ENCODE measurements at places on chromosomes 4 and X.
A peak's percentile ranks its signal among the peaks of the same experiment; 100 is the strongest.

DNA sequence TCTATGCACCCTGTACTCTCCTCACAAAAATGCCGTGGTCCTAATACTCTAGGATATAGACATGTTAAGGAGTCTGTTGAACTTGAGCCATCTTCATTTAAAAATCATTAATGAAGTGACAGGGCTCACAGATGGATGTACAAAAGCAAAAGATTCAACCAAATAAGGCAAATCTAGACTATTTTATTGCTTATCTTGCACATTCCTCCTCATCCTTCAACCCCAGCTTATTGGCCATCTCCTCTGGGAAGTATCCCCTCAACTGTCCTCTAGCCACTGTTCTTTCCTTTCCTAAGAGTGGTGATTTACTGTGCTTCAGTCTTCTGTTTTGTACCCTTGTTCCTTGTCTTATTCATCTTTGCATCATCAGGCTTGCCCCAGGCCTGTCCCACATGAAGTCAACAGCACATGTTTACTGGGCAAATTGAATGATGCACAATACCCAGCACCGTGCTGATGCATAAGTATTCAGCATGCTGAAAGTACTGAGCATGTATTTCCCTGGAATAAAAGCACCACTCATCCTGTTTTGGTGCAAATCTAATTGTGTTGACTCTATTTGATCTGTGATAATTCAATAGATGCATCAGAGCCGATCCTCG is 287.3 kb upstream of the CLNK start:
- no peak for DNase-seq

- no peak for DNase-seq
Observed at GRCh38 chr4:66887061-66887460, 658.2 kb downstream of the CENPC start.

GRCh38 chr4:77818602-77819403 is at the start of gene CNOT6L:
CNOT6L (minus strand) TSS chr4:77819368; CDS start chr4:77819308, 60 bp downstream.
- no peak for DNase-seq

GRCh38 chrX:104118765-104119164 is 6.4 kb downstream of the ZCCHC18 start:
- DNase-seq = no peak

DNA sequence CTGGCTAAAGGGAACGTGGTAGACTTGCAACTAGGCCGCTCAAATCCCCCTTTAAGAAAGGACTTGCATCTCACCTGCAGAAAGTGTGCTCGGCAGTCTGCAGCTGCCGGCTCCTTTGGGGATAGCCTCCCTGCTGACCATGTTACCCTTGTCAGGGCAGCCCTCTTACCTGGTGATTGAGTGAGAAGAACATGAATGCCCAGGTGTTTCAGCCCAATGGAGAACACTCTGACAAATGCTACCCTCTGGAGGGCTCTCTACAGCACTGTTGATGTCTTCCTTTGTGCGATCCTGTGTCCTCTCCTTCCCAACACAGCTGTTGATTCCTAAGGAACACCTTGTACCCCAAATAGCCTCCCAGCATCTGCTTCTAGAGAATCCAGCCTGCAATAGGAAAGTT is 178.7 kb upstream of the LDB2 start:
- DNase-seq = no peak

DNA sequence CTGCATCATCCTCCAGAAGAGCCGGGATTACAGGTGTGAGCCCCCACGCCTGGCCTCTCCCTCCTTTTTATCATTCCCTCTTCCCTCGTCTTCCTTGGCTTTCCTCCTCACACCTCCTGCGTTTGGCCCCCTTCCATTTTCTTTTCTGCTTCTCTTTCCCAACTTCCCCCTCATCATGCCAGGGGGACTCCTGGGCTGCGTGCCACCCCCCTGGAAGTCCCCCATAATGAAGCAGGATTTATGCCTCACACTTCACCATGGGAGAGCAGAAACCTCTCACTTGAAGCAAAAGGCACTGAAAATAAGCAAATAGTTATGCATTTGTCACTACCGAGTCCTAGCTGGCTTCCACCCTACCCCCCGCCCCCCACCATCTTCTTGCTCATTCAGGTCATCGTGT is 7.9 kb downstream of the TKTL1 start:
- DNase-seq = no peak

GRCh38 chrX:40197071-40197470 is 99.3 kb upstream of the BCOR start:
- DNase-seq = no peak

DNA sequence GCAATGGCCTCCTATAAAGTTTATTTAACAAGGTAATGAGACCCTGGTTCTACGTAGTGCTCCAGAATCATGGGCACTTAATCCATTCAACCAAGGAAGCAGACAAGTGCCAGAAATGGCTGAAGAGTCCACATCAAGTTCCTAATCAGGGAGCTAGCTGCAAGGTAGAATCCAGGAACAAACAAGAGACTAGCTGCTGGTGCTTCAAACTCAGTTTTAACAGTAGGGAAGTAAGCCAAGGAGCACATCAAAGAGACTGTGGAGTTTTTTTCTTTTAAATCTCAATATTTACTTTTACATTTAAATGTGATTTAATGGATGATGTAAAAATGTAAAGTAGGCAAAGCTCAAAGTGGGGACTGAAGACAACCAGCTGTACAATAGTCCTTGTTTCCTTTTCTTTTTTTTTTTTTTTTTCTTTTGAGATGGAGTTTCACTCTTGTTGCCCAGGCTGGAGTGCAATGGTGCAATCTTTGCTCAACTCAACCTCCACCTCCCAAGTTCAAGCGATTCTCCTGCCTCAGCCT is 630.4 kb downstream of the CCSER1 start:
- no peak for DNase-seq

GRCh38 chrX:53732797-53733196 is 46.3 kb upstream of the HUWE1 start:
- no peak for DNase-seq

DNA sequence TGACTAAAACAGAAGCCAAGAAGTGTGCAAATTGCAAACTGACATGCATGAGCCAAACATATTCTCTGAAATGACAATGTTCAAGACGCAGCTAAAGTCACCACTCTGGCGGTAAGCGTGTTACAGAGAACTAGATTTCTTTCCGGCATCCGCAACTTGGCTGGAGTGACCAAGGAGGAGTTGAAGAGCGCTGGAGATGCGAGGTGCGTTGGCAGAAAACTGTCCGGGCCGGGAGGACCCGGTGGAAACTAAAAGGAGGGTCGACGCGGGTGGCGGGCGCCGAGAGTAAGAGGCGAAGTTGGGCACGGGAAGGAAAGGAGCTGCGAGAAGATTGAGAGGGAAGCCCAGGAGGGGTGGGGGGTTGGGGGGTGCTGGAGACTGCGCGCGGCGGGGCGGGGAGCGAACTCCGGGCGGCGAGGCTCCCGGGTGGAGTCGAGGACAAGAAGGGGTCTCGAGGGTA is 807 bp downstream of the SEL1L3 start:
- DNase-seq = no peak

- DNase-seq = no peak
Observed at GRCh38 chrX:106284431-106285025, 116.4 kb downstream of the PWWP3B start.

- DNase-seq = no peak
Observed at GRCh38 chr4:104163820-104164219, 330.9 kb downstream of the CXXC4 start.

- no peak for DNase-seq
Observed at GRCh38 chr4:123393721-123394120, 2.9 kb upstream of the SPRY1 start.

GRCh38 chr4:41143311-41144039 is 70.9 kb downstream of the APBB2 start:
- no peak for DNase-seq

DNA sequence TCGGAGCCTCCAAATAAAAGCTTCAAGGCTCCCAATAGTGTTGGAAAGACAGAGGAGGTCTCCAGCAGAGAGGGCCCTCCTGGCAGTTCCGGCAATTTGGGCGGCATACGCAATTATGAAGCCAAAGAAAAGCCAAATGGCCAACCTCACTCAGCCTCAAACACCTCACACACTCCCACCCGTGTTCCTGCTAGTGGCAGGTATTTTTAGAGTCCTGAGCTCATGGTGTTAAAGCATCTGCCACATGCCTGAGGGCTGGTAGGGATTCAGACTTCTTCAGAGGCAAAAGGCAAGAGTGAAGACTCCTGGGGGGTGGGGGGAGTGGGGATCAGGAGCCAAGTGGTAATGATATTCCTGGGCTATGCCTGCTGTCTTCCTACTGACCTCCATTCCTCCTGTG is 7.4 kb downstream of the RAB33A start:
- DNase-seq = no peak

- DNase-seq = no peak
Observed at GRCh38 chr4:138188406-138189084, 53.6 kb downstream of the SLC7A11 start.

DNA sequence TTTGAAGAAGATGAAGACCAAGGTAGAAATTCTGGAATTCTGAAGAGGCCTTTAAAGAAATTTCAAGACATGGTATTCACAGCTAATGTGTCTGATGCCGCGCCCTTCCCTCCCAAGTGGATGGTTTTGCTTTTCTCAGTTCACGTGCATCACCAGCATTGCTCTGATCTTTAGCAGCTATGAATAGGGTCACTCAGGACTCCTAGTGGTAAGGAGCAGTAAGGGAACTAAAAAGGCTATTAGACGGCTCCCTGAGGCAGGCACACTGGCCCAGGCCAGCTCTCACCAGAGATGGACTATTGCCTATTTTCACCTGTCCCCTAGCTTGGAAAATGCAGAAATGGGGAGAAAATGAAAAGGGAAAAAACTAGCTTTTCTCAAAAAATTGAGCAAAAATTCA is 447.5 kb upstream of the RASGEF1B start:
- no peak for DNase-seq

DNA sequence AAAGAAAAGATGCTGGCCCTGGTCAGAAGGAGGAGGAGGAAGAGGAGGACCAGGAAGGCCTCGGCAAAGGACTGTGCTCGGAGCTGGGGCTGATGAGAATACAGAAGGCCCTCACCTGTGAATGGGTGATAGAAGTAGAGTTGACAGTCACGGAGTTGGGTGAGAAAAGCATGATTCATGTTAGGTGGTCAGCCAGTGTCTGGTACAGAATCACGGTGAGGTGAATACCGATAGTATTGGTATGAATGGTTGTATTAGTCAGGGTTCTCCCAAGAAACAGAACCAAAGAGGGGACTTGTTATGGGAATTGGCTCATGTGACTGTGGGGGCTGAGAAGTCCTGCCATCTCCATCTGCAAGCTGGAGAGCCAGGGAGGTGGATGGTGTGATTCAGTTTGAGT is 32.5 kb upstream of the FAM156A start:
- no peak for DNase-seq

GRCh38 chrX:113933931-113934330 is 650.0 kb upstream of the HTR2C start:
- no peak for DNase-seq

GRCh38 chr4:79292008-79292407 is 33.9 kb downstream of the NAA11 start:
- DNase-seq = no peak

GRCh38 chr4:54165011-54165410 is 64.1 kb upstream of the PDGFRA start:
- no peak for DNase-seq

DNA sequence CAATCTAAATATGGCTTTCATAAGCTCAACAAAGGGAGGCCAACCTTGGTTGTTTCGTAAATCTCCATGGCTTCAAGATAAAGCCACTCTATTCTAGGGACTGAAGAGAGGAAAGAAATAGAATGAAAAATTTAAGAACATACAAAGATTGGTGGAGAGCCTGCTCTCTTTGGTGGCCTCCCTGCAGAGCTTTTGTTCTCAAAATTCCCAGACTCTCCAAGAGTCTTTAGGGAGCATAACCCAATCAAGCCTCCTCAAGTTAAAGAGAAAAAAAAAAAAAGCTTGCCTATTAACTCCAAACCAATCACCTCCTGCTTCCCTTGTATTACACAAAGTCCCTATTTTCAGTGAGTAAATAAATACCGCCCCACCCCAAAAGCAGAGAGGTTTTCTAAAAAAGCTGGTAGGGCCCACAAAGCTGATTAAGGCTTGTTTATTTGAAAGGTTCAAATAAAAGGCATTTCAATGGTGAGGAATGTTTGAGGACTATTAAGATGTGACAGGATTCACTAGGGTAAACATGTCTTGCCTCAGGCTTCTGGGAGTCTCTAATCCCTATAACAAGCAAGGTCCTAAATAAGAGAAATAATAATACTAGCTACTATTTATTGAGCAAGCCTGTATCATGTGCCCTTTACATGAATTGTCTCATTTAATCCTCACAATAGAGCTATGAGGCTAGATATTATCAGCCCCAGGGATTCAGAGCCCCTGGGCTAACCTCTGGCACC is 71.6 kb downstream of the GPC3 start:
- DNase-seq = peak; percentile 23

- no peak for DNase-seq
Observed at GRCh38 chr4:5143306-5143861, 92.1 kb downstream of the STK32B start.

- DNase-seq = no peak
Observed at GRCh38 chr4:99670409-99671073, 12.9 kb upstream of the C4orf54 start.

DNA sequence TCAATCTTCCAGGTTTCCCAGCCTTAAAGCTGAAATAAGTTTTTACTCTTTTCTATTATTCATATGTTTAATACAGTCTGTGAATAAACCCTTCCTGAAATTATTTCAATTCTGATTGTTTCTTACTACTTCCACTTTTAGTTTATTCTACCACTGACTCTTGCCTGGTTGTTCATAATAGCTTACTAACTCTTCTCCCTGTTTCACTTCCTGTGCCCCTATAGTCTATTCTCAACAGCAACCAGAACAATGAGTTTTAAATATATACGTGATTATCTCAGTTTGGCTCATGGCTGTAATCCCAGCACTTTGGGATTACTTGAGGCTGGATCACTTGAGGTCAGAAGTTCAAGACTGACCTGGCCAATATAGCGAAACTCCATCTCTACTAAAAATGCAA is 408.0 kb upstream of the SPOCK3 start:
- no peak for DNase-seq

DNA sequence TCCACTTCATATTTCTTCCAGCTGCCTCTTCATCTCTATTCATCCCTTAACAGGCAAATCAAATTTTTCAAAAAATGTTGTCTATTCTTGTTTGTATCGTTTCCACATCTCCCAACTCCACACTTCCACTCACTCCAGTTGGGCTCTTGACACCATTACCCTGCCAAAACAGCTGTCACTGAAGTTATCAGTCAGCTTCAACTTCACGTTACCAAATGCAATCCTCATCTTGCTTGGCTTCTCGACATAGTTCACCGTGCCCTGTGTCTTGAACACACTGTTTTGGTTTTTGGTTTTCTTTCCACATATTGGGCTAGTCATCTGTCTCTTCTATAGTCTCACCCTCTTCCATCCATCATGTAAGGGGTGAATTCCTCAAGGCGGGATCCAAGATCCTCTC is 65.2 kb downstream of the GALNT7 start:
- no peak for DNase-seq

GRCh38 chr4:141058591-141059512 is 74.4 kb downstream of the RNF150 start:
- DNase-seq = no peak
